ENCODE measurements at places on chromosomes 6 and 20.

GRCh38 chr20:38804221-38804620, 1.3 kb upstream of the PPP1R16B start:
- DNase-seq = no peak

DNA sequence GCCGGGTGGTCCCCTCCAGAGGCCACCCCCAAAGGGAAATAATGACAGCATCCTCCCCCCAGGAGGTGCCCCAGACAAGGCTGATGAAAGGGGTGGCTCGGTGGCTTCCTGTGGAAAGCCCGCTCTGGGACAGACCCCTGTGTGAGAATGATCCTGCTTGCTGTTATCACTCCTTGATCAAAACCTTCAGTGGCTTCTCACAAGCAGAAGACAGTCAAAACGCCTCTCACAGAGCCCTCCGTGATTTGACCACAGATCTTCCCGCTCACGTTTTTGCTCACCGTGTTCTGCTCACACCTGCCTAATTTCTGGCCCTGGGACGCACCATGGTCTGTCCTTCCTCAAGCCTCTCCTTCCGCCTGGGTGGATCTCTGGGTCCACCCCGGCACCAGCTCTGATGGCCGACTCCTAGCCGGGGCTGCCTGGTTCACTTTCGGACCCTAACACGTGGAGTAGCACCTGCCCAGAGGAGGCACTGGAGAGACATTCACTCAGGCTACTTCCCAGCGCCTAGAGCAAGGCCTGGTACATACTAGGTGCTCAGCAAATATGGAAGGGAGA, 210.4 kb downstream of the ANKRD60 start:
- DNase-seq = no peak

DNA sequence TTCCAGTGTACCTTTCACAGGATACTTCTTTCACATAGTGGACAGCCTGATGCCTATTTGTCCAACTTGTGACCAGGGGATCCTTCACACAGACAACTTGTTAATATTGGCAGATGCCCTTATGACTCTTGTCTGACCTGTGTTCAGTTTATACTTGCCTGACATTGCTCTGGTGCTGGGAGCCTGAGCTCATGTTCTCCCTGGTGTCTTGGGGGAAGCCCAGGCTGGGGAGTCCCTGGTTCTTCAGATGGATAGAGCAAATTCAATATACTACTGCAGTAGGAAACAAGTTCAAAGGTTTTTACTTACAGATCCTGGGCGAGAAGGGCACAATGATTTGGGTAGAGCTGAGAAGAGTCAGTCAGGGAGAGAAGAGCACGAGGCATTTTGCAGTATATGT, 76.1 kb downstream of the NKAIN2 start:
- no peak for DNase-seq

- no peak for DNase-seq
These were observed 79.7 kb downstream of the EDN1 start for GRCh38 chr6:12369781-12370262.

- peak; percentile 22 for DNase-seq
These were observed 5.2 kb upstream of the BPIFA3 start for GRCh38 chr20:33211817-33212424.

DNA sequence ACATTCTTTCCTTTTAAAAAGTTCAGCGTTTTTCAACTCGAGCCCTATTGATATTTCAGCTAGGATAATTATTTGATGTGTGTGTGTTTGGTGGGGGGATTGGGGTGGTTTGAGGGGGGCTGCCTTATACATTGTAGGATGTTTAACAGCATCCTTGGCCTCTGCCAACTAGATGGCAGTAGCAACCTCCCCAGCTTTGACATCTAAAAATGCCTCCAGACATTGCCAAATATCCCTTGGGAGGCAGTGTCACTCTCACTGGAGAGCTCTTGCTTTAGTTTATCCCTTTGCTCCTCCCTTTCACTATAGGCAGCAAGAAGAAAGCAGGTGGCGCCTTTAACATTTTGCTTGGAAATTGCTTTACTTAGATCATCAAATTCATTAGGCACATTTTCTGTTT, 14.6 kb upstream of the TP53TG5 start:
- no peak for DNase-seq

DNA sequence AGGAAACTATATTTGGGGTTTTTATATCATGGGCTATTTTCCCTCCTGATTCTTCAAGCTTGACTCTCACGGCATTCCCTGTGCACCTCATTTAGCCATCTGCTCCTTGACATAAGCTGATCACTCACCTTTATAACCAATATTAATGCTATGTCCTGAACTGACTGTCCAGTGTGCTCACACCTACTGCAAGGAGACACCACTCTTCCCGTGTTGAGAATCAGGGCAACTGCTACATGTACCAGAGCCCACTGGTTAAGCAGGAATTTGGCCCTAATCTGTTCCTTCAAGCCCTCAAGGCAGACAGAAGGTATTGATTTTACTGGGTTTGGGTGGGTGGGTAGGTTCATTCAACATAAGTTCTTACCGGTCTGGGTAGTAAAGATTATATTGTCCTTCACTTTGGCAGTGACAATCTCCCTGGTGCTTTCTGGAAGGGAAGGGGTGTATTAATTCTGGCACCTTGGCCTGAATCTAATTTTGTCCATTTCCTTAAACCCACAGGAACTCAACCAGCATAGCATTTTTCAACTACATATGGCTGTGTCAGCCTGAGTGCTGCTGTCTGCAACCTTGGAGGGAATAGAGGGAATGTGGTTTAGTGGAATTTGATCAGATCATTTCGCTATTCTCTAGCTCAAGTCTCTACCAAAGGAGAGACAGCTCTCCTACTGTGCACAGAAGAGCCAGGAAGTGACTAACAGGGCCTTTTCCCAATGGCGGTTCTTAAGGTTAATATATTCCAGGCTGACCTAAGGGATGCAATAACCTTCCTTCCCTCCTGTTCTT, 293.2 kb downstream of the BTBD9 start:
- peak; percentile 81 for DNase-seq

- no peak for DNase-seq
These were observed 86.6 kb downstream of the CD40 start for GRCh38 chr20:46204594-46205186.

- no peak for DNase-seq
These were observed 29.7 kb downstream of the CEP162 start for GRCh38 chr6:84197708-84198107.

GRCh38 chr6:28643017-28643740, 117.5 kb downstream of the GPX5 start:
- peak; percentile 68 for DNase-seq

DNA sequence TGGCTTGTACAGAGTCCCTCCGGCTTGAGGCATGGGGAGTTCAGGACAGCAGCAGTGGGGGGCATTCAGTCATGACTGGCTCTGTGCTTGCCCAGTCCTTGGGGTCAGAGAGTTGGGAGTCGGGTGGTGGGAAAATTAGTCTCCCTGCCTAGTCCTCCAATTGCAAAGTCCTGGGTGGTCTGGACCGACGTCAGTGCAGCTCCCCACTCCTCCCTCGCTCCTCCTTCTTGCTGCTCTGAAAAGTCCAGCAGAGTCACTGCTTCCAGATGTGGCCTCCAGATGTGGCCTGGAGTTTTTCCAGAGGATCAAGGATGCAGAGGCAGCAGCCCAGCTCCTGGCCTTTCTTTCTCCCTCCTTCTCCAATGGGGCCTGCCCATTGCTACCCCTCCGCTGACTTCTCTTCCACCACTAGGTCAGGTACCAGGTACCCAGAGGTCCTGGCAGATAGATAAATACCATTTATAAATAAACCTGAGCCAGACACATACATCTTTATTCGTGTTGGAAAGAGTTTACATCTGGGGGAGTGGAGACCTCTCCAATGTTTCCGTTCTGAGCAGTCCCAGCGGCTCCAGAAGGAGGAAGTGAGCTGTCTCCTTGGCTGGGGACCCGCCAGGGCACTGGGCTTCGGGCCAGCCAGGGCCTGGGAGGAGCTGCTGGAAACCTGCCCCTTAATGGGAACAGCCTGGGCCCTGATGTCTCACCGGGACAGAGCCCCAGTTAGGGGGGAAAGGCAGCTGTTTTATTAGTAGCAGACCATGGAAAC, 49.0 kb upstream of the RNF24 start:
- peak; percentile 89 for DNase-seq

- no peak for DNase-seq
These were observed 37.0 kb upstream of the MAS1 start for GRCh38 chr6:159853754-159854153.

- DNase-seq = no peak
These were observed 76.9 kb downstream of the GINS1 start for GRCh38 chr20:25484224-25484846.

GRCh38 chr6:21240709-21241108, 352.8 kb upstream of the SOX4 start:
- DNase-seq = peak; percentile 14

Measured in adipocyte (in vitro differentiated cells).